Muscle of back (tissue), 13 donors: ENCODE measurements at places on chromosomes 3 and 15.

DNA sequence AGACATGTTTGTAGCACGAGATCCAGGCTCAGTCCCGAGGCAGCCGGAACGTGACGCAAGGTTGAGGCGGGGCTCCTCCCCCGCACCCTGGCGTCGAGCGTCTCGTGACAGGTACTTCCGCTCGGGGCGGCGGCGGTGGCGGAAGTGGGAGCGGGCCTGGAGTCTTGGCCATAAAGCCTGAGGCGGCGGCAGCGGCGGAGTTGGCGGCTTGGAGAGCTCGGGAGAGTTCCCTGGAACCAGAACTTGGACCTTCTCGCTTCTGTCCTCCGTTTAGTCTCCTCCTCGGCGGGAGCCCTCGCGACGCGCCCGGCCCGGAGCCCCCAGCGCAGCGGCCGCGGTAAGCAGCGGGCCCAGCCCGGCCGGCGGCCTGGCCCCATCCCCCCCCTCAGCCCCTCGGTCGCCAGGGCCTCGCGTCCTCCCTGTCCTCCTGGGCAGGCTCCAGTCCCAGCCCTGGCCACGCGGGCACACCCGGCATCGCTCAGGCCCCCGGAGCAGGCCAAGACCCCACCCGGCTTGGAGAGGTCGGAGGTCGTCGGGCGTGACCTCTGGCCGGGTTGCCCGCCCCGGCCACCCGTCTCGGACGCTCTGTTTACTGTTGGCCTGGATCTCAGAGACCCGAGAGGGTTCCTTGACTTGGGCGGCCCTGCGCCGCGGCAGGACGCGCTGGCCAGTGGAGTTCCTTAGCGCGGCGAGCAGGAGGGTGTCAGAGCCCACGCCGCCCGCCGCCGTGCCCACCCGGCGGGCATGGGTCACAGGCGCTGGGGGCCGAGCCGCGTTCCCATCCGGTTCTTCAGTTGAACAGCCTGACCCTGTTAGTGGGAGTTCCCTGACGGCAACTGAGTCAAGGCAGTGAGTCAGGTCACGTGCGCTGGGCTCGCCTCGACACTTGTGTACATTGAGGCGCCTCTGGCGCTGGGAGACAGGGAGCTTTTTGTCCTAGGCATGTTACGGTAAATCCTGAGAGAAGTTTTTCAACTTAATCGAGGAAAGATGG lies at the start of gene RAB7A:
Gene RAB7A (plus strand): TSS at position 161 of the 994 bp plus-strand sequence. CDS start 69,185 bp downstream, outside the sequence.
- DNase-seq, result peak; percentile 98

DNA sequence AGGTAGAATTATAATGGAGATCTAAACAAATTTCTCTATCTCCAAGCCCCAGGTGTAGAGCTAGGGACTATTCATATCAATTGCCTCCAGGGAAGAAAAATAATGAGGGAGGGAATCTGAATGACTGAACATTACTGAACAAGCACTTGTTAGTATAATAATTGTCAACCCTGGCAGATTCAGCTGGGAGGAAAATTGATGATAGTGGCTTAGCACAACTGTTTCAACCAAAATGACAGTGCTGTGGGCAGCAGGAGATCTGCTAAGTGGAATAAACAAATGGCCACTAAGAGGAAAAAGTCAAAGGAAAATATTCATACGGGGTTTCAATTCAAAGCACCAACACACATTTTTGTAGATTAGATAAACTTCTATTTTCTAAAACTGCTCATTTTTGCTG lies 294.9 kb upstream of the ZNF385D start:
- DNase-seq, result no peak

GRCh38 chr15:45869034-45869668 lies 234.3 kb downstream of the SQOR start:
- DNase-seq, result no peak

- peak; percentile 12 for DNase-seq
Measured at GRCh38 chr3:16318176-16318575, 53.2 kb downstream of the OXNAD1 start.
